ENCODE measurements at places on chromosomes 2 and 18. TPM values are rescaled to one million over a fixed set of nuclear protein-coding genes. Genes with fewer than 3 reads are reported as not detected.

The PLGLB2 gene
- polyA plus RNA-seq, result not detected

The LBX2 gene
- polyA plus RNA-seq, result not detected

The MYCN gene
- not detected for polyA plus RNA-seq

The NIFK gene
- 67.4 TPM for polyA plus RNA-seq

The MROH2A gene
- polyA plus RNA-seq, result not detected

The UGT1A8 gene
- not detected for polyA plus RNA-seq

DNA sequence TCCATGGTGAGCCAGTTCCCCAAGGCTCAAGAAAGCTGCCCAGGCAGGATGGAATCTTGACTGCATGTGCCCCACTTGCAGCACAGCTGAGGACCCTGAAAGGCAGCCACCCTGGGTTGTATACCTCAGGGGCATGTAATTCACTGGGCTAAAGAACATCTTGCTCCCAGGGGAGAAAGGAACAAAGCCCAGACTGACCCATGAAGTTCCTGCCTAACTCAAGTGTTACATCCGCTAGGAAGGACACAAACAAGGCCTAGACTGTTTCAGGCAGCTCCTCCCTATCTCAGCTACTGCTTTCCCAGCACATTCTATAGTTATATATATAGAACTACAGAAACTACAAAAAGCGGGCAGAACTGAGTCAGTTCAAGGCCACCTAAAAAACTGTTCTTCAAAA is 69.0 kb downstream of the RBM43 start:
- no peak overlapping the region for H3K4me3 ChIP-seq
- no peak overlapping the region for H3K27ac ChIP-seq
- no peak for DNase-seq
- H3K36me3 ChIP-seq, result no peaks in the 10 kb centered on the region
- peaks cover 5% of the 10 kb centered on the region for H3K27me3 ChIP-seq

DNA sequence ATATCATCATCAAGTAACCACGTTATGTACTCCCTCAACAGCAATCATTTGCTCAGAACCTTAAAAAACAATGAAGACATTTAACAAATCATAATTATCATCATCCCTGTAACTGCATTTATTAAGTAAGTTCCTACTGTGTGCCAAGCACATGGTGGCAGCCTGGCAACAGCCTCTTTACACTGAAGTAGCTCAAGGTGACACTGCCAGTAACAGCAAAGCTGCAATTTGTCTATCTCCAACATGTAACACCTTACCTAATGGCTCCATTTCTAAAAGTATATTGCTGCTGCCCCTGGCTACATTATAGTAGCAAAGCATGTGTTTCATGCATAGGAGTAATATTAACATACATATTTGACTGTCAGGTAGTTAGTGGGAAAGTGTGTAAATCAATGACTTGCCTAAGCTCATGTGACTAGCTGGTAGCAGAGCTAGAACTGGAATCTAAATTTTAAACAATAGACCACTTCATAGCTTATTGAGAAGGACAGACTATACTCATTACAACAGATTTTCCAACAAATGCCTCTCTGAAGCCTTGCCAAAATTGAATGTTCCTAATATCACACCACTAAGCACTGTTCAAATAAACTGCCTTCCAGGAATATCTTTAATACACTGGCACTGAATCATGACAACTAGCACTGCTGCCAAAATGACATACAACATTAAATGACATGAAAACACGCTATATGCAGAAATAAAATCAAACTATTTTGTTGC is 86.7 kb downstream of the L3MBTL4 start:
- DNase-seq, result no peak
- H3K27ac ChIP-seq, result no peak overlapping the region
- H3K27me3 ChIP-seq, result no peaks in the 10 kb centered on the region
- peaks cover 17% of the 10 kb centered on the region for H3K4me1 ChIP-seq
- H3K36me3 ChIP-seq, result peaks cover 18% of the 10 kb centered on the region

DNA sequence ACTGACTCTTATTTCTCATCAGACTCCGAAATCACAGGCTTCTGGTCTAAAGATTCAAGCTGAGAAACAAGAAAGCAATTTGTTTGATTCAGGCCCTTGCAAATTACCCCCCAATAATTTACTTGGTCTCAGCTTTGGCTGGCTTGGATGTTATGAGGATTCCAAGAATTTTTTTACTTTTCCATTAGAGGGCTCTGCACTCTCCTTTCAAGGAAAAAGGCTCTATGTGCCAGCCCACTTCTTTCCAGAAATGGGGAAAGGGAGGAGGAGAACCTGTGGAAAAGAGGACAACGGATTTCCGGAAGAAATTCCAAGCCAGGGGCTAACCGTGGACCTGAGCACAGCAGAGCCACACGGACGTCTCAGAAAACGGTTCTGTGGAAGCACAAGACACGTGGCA is 44.4 kb downstream of the BCL11A start:
- DNase-seq, result no peak
- no peak overlapping the region for H3K4me3 ChIP-seq
- peaks cover 8% of the 10 kb centered on the region for H3K4me1 ChIP-seq
- no peak overlapping the region for H3K27ac ChIP-seq
- no peaks in the 10 kb centered on the region for H3K36me3 ChIP-seq

DNA sequence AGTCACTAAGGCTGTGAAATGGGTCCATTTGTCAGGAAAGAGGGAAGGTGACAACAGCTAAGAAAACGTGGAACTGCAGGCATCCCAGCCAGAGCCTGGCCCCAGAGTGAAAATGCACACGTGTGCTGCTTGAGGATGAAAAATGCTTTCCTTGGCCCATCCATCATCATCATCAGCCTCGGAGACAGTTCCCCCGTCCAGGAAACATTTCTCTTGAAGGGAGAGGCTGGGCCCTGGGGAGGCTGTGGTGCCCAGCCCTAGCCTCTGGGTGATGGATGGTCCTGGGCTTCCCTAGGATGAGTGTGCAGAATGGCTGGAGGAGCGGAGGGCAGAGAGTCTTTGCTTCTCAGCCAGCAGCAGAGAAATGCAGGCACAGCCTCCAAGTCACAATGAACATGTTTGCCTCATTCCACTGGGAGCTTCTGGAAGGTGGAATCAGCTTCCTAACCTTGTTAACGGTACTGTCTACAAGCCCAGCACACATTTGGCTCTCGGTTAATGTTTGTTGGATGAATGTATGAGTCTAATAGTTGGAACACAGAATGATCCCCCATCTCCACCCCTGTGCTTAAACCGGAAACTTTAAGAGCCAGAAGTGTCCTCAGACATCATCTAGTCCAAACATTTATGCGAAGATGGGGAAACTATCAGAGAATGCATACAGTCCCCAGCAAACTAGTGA is 164.0 kb downstream of the RDH14 start:
- no peak for DNase-seq
- peaks cover 5% of the 10 kb centered on the region for H3K27me3 ChIP-seq

- peak overlapping the region; percentile 98 for H3K27ac ChIP-seq
- peak; percentile 80 for DNase-seq
- H3K4me1 ChIP-seq, result peaks cover 51% of the 10 kb centered on the region
- H3K4me3 ChIP-seq, result peak overlapping the region; percentile 94
- H3K36me3 ChIP-seq, result peaks cover 40% of the 10 kb centered on the region
- H3K27me3 ChIP-seq, result peaks cover 9% of the 10 kb centered on the region
Observed at GRCh38 chr2:102418421-102418961, 4.5 kb upstream of the IL18RAP start.

- H3K27ac ChIP-seq, result peak overlapping the region; percentile 94
- H3K36me3 ChIP-seq, result peaks cover 3% of the 10 kb centered on the region
- peaks cover 42% of the 10 kb centered on the region for H3K4me1 ChIP-seq
- H3K4me3 ChIP-seq, result peak overlapping the region; percentile 94
- peaks cover 2% of the 10 kb centered on the region for H3K27me3 ChIP-seq
Observed at GRCh38 chr2:156437272-156437930, 1.2 kb downstream of the GPD2 start.

DNA sequence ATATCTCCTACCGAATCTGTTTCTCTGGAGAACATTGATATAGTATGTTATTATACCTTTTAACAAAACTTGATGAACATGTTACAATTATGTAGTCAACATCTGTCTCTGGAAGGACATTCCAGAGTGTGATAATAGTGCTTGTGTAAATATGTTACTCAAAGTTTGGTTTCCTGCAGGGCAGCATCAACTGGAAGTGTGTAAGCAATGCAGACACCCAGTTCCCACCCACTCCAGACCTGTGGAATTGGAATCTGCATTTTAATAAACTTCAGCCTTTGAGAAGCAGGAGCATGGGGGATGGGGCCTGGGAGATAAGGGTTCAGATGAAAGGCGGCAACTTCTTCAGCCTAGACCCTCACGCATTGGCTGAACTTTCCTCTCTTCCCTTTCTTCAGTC is 398.9 kb downstream of the RND3 start:
- H3K27me3 ChIP-seq, result no peaks in the 10 kb centered on the region
- no peak overlapping the region for H3K4me3 ChIP-seq
- no peaks in the 10 kb centered on the region for H3K4me1 ChIP-seq
- peaks cover 3% of the 10 kb centered on the region for H3K36me3 ChIP-seq

Measured in immature natural killer cell (primary cell).